ENCODE measurements at places on chromosomes 2 and 18. TPM values are rescaled to one million over a fixed set of nuclear protein-coding genes. Genes with fewer than 3 reads are reported as not detected.

CHPF gene
- polyA plus RNA-seq, result 28.6 TPM

IL36A gene
- polyA plus RNA-seq, result not detected

RNF181 gene
- polyA plus RNA-seq, result 296 TPM

PLCD4 gene
- polyA plus RNA-seq, result 9.3 TPM

SNORC gene
- 0.68 TPM for polyA plus RNA-seq

MC4R gene
- 2.1 TPM for polyA plus RNA-seq

SLC5A6 gene
- 98.4 TPM for polyA plus RNA-seq

ARHGEF4 gene
- polyA plus RNA-seq, result 45.9 TPM

GBX2 gene
- 0.92 TPM for polyA plus RNA-seq

ARL6IP6 gene
- 46.0 TPM for polyA plus RNA-seq

ALKAL2 gene
- not detected for polyA plus RNA-seq

ZSWIM2 gene
- polyA plus RNA-seq, result 0.86 TPM

Measured in neural cell (in vitro differentiated cells).